ENCODE measurements at places on chromosomes 11 and 22.

GRCh38 chr11:73259406-73260126 lies 12.6 kb upstream of the P2RY6 start:
- H3K36me3 ChIP-seq = no peaks in the 10 kb centered on the region
- no peak for DNase-seq
- no peak overlapping the region for H3K27ac ChIP-seq
- no peaks in the 10 kb centered on the region for H3K27me3 ChIP-seq

GRCh38 chr11:123461164-123461563 lies 31.1 kb downstream of the GRAMD1B start:
- no peak for DNase-seq
- peaks cover 9% of the 10 kb centered on the region for H3K4me1 ChIP-seq
- no peak overlapping the region for H3K4me3 ChIP-seq
- H3K27ac ChIP-seq = no peak overlapping the region
- no peaks in the 10 kb centered on the region for H3K36me3 ChIP-seq

DNA sequence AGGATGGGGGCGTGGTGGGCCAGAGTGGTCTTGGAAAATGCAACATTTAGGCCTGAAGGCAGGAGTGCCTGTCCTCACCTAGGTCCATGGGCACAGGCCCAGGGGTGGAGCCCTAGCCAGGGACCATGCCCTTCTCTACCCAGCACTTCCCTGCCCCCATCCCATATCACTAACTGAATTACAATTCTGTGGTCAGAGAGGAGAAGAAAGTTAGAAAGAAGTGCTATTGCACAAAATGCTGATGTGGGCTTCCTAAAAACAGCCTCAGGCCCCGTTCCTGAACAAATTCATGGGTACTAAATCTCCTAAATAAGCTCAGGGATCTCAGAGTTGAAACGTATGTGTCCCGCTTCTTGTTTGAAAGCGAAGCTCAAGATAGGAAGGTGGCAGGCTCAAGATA lies 3.5 kb upstream of the ASRGL1 start:
- no peak overlapping the region for H3K27ac ChIP-seq
- H3K36me3 ChIP-seq = no peaks in the 10 kb centered on the region
- no peaks in the 10 kb centered on the region for H3K27me3 ChIP-seq
- no peaks in the 10 kb centered on the region for H3K4me1 ChIP-seq
- no peak overlapping the region for H3K4me3 ChIP-seq

DNA sequence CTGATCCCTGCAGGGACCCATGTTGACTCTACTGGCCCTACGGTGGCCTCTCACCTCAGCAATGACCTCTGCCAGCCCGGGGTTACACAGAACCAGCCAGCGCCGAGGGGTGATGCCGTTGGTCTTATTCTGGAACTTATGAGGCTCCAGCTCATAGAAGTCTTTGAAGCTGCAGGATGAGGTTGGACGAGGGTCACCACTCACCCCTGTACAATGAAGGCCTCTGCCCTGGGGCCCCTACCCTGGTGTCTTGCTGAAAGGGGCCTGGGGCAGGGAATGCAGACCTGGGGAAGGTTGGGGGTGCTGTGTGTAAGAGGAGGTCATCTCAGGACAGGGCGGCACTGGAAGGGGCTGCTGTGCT lies 6.8 kb downstream of the PYGM start:
- H3K4me3 ChIP-seq = no peak overlapping the region
- H3K36me3 ChIP-seq = no peaks in the 10 kb centered on the region
- H3K27ac ChIP-seq = no peak overlapping the region
- peaks cover 9% of the 10 kb centered on the region for H3K4me1 ChIP-seq

- no peaks in the 10 kb centered on the region for H3K27me3 ChIP-seq
- H3K4me3 ChIP-seq = no peak overlapping the region
- DNase-seq = no peak
- no peak overlapping the region for H3K27ac ChIP-seq
- no peaks in the 10 kb centered on the region for H3K4me1 ChIP-seq
- H3K36me3 ChIP-seq = no peaks in the 10 kb centered on the region
Observed at GRCh38 chr11:87603887-87604286, 566.2 kb downstream of the TMEM135 start.

GRCh38 chr22:35477911-35478582 lies 62.6 kb upstream of the RASD2 start:
- no peaks in the 10 kb centered on the region for H3K4me1 ChIP-seq
- H3K36me3 ChIP-seq = no peaks in the 10 kb centered on the region
- H3K4me3 ChIP-seq = no peak overlapping the region
- no peaks in the 10 kb centered on the region for H3K27me3 ChIP-seq
- no peak for DNase-seq

DNA sequence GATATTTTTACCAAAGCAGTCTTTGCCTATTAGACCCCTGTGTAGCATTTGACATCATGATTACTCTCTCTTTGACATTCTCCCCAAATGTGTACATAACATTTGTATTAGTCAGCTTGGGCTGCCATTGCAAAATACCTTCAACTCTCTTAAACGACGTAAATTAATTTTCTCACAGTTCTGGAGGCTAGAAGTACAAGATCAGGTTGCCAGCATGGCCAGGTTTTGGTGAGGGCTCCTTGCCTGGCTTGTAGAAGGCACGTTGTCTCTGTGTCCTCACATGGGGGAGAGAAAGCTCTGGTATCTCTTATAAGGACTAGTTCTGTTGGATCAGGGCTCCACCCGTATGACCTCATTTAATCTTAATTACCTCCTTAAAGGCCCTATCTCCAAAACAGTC lies 12.3 kb upstream of the DLAT start:
- H3K4me1 ChIP-seq = no peaks in the 10 kb centered on the region
- H3K36me3 ChIP-seq = no peaks in the 10 kb centered on the region
- no peak for DNase-seq

- H3K27me3 ChIP-seq = no peaks in the 10 kb centered on the region
- H3K4me1 ChIP-seq = no peaks in the 10 kb centered on the region
- no peak for DNase-seq
- no peaks in the 10 kb centered on the region for H3K36me3 ChIP-seq
Observed at GRCh38 chr11:29029452-29029851, 921.3 kb downstream of the METTL15 start.

GRCh38 chr22:46918197-46918596 lies 155.7 kb downstream of the TBC1D22A start:
- H3K36me3 ChIP-seq = no peaks in the 10 kb centered on the region

DNA sequence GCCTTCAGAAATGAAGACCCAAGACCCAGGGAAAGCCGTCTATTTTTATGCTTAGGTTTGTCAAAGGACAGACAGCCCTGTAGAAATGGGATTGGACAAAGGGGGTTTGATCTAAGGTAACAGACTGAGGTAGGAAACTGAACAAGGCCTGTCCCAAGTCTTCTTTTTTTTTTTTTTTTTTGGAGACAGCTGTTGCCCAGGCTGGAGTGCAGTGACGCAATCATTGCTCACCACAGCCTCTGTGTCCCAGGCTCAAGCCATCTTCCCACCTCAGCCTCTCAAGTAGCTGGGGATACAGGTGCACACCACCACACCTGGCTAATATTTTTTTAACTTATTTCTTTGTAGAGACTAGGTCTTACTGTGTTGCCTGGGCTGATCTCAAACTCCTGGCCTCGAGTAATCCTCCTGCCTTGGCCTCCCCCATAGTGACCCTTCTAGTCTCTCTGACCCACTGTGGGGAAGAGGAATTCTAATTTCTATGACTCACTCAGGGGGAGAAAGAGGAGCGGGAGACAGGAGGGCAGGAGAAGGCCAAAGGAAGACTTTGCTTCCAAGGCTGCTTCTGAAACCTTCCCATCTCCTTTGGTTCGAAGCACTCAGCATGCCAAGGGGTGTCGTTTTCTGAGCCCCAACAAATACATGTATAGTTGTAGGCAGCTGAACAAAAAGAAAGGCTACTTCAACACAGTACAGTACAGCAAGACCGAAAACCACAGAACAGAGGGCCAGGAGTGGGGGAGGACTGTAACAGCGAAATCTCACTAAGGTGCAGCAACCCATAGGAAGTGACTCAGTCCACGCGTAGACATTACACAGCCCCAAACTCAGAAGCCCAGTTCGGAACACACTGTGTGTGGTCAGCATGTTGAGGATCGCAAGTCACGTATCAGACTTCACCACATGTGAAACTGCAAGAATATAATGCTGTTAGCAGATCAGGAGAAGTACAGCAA lies 872 bp downstream of the TMA7B start:
- H3K4me3 ChIP-seq = no peak overlapping the region
- H3K27ac ChIP-seq = peak overlapping the region; percentile 44
- DNase-seq = no peak
- no peaks in the 10 kb centered on the region for H3K27me3 ChIP-seq

DNA sequence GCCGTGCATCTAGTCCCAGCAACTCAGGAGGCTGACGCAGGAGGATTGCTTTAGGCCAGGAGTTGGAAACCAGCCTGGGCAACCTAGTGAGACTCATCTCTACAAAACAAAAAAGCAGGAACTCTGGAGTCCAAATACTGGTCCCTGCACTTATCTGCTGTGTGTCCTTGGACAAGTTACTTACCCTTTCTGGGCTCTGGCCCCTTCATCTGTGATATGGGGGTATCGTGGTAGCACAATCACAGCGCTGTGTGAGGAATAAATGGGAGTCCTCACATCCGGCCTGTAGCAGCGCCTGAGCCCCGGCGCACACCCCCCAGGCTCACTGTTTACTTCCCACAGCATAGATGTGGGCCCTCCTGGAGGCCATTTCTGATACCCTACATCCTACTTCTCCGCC lies 44.2 kb upstream of the MYH9 start:
- no peak for DNase-seq
- H3K27ac ChIP-seq = no peak overlapping the region
- H3K36me3 ChIP-seq = no peaks in the 10 kb centered on the region
- no peaks in the 10 kb centered on the region for H3K27me3 ChIP-seq
- H3K4me1 ChIP-seq = peaks cover 20% of the 10 kb centered on the region

- H3K4me1 ChIP-seq = no peaks in the 10 kb centered on the region
- no peaks in the 10 kb centered on the region for H3K27me3 ChIP-seq
- no peak overlapping the region for H3K4me3 ChIP-seq
- H3K27ac ChIP-seq = no peak overlapping the region
Observed at GRCh38 chr11:78451371-78452150, 33.9 kb upstream of the GAB2 start.

DNA sequence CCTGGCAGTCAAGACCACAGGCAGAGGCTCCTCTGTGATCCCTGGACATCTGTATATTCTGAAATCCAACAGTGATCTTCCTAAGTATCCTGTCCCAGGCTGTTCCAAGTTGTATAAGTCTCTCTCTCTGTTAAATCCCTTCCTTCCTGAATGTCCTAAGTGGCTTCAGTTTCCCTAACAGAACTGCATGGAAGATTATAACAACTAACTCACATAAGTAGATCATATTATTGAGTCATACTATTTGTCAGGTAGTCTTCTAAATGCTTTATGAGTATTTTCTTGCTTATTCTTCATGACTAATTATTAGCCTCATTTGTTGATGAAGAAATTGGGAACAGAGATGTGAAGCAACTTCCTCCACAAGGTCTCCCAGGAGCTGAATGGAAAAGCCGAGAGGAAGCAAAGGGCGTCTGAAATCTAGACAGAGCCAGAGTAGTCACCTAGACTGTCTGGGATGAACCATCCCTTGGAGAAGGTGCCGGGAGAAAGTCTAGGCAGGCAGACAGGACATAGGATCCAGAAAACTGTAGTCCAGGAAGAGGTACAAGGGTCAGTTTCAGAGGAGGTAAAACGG lies 93.2 kb upstream of the FAT3 start:
- no peaks in the 10 kb centered on the region for H3K36me3 ChIP-seq
- no peak overlapping the region for H3K4me3 ChIP-seq
- H3K27me3 ChIP-seq = no peaks in the 10 kb centered on the region
- DNase-seq = no peak

DNA sequence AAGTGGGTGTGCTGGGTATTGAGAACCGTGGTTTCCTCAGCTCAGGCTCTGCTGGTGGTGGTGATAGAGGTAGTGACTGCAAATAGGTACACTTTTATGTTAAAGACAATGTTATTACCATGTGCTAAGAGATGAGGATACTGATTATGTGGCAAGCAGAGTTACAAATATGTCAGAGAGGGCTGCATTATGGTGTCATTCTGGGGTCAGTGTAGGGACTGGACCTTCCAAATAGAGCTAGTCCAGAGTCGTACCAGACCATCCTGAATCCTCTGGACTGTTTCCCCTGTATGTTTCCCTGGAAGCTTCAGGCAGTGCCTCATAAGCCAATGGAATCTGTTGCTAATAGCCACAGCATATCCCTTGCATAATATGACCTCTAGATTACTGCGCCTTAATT lies at the start of gene DNAJB7:
Gene DNAJB7, minus strand, starts transcription at position 101 of the 400 bp plus-strand sequence. CDS start 119 bp downstream, outside the sequence.
- no peak within 1 kb of the TSS for H3K27ac ChIP-seq
- no peak for DNase-seq
- no peaks in the 10 kb centered on the region for H3K27me3 ChIP-seq

- DNase-seq = no peak
- H3K27ac ChIP-seq = no peak overlapping the region
- H3K4me3 ChIP-seq = no peak overlapping the region
- H3K27me3 ChIP-seq = no peaks in the 10 kb centered on the region
- H3K4me1 ChIP-seq = no peaks in the 10 kb centered on the region
- H3K36me3 ChIP-seq = no peaks in the 10 kb centered on the region
Observed at GRCh38 chr11:125931668-125932067, 14.2 kb upstream of the VSIG10L2 start.

- no peaks in the 10 kb centered on the region for H3K36me3 ChIP-seq
- no peak for DNase-seq
- no peaks in the 10 kb centered on the region for H3K27me3 ChIP-seq
- no peak overlapping the region for H3K27ac ChIP-seq
Observed at GRCh38 chr11:29161191-29161590, 855.6 kb downstream of the KCNA4 start.

GRCh38 chr11:76773921-76774361 lies 9.2 kb upstream of the TSKU start:
- no peaks in the 10 kb centered on the region for H3K36me3 ChIP-seq
- no peaks in the 10 kb centered on the region for H3K27me3 ChIP-seq
- no peak overlapping the region for H3K4me3 ChIP-seq
- no peaks in the 10 kb centered on the region for H3K4me1 ChIP-seq

DNA sequence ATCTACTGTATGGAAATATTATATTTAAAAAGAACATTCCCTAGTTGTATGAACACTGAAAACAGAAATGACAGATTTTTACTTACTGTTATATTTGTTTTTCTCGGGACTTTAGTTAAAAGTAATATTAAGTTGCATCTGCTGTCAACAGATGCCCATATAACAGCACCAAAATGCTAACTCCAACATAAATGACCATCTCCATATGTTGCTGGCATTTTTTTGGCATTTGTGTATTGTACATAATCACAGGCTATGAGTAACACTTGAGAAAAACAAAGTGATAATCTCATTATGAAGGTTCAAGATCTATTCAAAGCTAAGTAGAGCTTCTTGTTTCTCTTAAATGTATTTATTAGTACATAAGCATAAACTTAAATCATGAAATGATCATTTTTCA lies 172.0 kb downstream of the CNTN5 start:
- H3K36me3 ChIP-seq = no peaks in the 10 kb centered on the region
- no peak overlapping the region for H3K4me3 ChIP-seq
- DNase-seq = no peak
- no peaks in the 10 kb centered on the region for H3K27me3 ChIP-seq
- no peak overlapping the region for H3K27ac ChIP-seq
